ENCODE measurements at places on chromosomes 3 and 15. TPM values are rescaled to one million over a fixed set of nuclear protein-coding genes. Genes with fewer than 3 reads are reported as not detected.

DNA sequence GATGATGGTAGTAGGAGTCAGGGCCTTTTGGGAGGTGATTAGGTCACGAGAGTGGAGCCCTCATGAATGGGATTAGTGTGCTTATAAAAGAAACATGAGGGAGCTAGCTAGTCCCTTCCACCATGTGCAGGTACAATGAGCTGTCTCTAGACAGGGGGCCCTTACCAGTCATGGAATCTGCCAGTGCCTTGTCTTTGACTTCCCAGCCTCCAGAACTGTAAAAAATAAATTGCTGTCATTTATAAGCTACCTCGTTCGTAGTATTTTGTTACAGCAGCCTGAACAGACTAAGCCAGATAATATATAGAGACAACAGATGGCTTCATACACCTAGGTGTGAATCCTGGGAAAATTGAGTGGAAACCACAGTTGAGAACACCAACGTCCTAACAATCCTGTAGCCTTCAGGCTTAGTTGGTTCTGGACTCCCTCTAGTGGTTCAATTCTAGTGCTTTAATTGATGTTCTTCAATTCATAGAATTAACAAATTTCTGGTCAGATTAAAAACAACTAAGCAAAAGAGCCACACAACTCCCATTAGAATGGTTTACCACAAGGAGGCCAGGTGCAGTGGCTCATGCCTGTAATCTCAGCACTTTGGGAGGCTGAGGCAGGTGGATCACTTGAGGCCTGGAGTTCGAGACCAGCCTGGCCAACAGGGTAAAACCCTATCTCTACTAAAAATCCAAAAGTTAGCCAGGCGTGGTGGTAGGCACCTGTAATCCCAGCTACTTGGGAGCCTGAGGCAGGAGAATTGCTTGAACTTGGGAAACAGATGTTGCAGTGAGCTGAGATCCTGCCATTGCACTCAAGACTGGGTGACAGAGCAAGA is 21.3 kb upstream of the GATM start:
- DNase-seq, result peak; percentile 57

DNA sequence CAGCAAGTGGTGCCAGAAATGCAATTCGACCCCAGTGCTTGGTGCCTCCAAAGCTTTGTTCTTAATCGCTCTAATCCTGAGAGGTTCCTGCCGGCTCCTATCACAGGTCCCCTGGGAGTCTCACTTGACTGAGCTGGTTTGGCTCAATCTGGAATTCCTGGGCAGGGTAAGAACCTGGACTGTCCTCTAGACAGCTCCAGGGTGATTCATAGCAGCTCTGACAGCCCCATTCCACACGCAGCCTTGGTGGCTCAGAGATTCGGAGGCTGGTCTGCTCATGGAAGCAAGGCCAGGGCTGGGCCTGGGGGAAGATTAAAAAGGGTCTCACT is 37.9 kb downstream of the MYO5C start:
- DNase-seq, result no peak

- no peak for DNase-seq
These were observed 3.2 kb upstream of the ANXA2 start for GRCh38 chr15:60400944-60401343.

DNA sequence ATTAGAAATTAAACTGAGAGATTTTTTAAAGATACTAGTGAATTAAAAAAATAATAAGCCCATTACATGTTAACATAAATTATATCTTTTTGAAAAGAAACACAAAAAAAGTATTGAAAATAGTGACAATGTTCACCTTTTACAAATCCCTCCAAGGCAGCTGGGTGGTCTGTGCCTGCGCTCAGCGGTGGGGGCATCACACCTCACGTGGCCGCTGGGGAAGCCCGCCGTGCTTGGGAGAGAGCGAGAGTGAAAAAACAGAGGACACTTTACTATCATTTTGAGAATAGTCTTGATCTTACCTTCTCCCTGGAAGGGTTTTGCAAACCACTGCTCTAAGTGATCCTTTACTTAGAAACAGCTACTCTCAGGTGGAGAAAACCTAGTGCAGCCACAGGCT is 76.9 kb downstream of the CRTC3 start:
- no peak for DNase-seq

DNA sequence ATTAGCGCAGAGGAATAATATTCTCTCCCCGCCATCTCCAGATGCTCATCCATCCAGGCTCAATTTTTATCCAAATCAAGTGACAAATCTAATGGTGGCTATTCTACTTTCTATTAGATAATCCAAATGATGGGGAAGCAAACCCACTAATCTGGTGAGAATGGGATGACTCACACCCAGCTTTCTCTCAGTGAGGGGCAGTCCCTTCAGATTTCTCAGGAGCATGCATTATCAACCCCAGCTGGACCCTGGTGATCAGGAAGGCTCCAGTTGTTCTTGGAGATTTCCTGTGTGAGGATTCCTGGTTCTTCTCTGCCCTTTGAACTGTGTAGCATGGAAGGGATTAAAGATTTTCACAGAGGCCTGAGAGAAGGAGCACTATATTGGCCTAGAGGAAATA is 358.0 kb downstream of the WDR72 start:
- DNase-seq, result no peak

DNA sequence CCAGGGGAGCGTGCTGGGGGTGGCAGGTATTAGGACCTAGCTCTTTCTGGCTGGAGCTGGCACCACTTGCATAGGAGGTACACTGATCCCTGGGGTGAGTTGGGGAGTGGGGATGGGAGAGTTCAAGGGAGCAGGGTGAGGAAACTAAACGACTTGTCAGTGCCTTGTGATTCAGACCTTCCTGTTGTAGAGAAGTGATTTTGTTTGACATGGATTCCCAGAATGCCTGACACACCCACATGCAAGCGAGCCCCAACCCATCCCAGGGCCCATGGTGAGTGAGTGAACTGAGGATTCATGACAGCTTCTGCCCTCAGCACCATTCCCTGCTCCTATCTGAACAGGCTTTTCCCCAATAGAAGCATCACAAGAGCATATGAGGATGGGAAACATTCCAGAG is 15.6 kb upstream of the UBE2Q2 start:
- no peak for DNase-seq

GRCh38 chr3:58349792-58350626 is 17.3 kb downstream of the PXK start:
- no peak for DNase-seq

- DNase-seq, result no peak
These were observed 35.6 kb downstream of the CTSH start for GRCh38 chr15:78909160-78909695.

DNA sequence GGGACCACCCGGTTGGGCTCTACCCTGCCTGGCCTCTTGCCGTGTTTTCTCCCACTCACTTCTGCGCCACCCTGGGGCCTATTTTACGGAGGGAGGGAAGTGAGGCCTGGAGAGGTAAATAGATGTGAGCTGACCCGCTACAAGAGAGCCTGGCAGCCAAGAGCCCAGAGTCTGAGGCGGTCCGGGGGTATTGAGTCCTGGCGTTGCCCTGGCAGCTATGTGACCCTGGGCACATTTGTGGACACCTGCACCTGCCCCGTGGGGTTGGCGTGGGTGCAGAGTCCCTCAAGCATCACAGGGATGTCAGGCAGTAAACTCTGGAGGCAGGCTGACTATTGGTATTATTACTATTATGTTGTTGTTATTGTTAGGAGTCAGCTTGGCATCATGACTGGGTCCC is 85.7 kb downstream of the FBLN2 start:
- DNase-seq, result no peak

DNA sequence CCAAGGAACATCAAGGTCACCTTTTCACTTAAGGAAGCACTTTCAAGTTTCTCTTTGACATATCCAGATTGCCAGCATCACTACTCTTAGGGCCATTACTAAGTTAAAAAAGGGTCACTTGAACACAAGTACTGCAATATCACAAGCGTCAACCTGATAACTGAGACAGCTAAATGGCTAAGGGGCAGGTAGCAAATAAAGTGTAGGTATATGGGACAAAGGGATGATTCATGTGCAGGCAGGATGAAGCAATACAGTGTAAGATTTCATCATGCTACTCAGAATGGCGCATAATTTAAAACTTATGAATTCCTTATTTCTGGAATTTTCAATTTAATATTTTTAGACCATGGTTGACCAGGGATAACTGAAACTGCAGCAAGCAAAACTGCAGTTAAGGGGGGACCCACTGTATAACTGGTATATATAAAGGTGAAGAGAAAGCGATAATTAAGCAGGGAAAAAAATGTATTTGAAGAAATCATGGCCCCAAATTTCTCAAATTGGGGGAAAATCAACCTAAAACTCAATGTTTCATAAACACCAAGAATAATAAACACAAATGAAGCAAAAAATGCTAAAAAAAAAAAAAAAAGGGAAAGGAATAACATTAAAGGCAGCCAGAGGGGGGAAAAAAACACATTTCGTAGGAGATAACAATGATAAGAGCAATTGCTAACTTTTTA is 13.1 kb downstream of the CCR1 start:
- no peak for DNase-seq

- no peak for DNase-seq
These were observed 5.0 kb downstream of the SPRED1 start for GRCh38 chr15:38257676-38258075.

DNA sequence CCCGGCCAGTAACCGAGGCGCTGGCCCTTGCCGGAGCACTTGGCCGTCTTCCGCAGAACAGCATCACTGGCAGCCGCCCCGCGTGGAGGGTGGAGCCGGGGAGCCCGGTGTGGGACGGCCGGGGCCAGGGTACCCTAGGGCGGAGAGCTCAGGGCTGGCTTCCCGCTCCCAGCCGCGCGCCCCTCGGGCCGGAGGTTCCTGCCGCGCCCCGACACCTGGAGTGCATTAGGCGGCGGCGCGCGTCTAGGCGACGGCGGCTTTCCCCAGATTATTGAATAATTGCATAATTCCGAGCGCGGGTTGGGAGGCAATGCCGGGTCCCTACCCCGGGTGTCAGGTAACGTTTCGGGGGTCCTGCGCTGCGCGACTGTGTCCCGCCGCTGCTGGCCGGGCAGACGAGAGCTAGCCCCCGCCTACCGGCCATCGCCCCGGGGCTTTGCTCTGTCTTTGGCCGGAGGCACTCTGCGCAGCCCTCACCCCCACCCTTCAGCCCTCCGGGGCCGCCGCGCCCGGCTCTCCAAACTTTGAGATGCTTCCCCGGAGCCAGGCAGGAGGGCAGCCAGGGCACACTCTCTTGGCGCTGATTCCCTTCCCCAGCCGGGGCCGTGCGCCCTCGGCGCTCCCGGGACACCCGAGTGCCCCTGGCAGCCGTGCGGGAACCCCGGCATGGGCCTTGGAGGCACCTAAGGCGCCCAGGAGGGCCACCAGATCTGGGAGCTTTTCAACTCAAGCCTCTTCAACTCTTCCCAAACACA is 749 bp downstream of the ITGA11 start:
- DNase-seq, result no peak

DNA sequence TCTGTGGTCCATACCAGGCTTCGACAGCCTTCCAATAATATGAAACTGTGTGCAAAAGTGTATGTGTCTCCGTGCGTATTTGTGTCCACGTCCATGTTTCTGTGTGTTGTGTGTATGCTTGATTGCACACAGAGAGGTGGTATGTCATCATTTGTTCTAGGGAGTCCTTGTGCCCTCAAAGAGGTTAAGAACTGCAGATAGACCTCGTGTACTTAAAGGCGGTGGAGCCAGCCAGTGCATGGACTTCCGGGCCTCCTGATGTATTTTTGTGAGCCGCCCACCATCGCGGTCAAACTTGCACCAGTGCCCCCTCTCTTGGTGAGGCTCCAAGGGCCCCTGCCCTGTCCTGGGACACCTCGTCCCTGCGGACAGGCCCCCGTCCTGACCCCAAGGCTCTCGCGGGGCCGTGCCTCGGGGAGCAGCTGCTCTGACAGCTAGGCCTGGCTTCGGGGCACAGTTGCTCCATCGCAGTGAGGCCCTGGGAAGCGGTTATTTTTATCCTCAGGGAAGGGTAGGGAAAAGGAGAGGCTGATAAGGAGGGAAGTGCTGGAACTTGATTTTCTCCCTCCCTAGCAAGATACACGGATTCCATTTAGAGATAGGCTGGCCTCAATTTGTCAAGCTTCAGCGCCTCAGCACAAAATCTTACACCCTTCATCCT is 1.2 kb upstream of the RYK start:
- no peak for DNase-seq

DNA sequence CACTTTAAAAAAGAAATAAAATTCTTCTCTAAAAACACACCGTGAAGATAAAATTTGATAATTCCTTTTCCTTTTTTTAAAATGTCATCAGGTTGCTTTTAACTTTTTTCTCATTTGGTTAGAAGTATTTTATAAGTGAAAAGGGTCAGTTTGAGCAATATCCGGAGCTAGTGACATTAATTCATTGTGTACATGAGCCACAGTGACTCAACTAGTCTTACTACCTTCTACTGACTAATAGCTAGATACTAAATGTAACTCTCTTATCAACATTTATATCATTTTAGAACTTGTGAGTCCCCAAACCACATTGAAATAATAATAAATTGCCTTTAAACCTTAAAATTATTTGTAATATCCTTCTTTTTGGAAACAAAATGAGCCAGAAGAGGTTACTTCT is 101.2 kb upstream of the ZBTB20 start:
- peak; percentile 58 for DNase-seq

GRCh38 chr3:153445817-153446216 is 283.8 kb downstream of the RAP2B start:
- no peak for DNase-seq

- no peak for DNase-seq
These were observed 90.4 kb upstream of the TSEN2 start for GRCh38 chr3:12393894-12394293.

Gene CHRM5
- 0.13 TPM for total RNA-seq

Gene DUOX1
- not detected for total RNA-seq

Measured in dermis microvascular lymphatic vessel endothelial cell (primary cell).